ENCODE measurements at places on chromosomes 11 and 22.

- peak; percentile 75 for DNase-seq
Observed at GRCh38 chr11:44065841-44066731, at the start of gene ACCS. ACCS (plus strand) TSS chr11:44066270; CDS start chr11:44067628, 1,358 bp downstream.

DNA sequence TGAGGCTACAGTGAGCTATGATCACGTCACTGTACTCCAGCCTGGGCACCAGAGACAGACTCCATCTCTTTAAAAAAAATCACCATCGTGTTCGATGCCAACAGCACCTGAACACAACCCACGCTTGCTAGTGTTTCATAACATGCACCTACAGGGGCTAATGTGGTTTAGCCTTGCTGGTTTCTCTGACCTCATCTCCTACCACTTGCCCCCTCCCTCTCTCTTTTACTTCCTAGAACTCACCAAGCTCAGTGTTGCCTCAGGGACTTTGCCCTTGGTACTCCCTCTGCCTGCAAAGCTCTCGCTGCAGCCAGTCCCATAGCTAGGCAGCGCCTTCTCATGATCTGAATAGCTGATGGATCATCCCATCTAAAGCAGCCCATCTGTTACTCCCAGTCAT lies 99.8 kb downstream of the FBXO7 start:
- DNase-seq, result no peak

DNA sequence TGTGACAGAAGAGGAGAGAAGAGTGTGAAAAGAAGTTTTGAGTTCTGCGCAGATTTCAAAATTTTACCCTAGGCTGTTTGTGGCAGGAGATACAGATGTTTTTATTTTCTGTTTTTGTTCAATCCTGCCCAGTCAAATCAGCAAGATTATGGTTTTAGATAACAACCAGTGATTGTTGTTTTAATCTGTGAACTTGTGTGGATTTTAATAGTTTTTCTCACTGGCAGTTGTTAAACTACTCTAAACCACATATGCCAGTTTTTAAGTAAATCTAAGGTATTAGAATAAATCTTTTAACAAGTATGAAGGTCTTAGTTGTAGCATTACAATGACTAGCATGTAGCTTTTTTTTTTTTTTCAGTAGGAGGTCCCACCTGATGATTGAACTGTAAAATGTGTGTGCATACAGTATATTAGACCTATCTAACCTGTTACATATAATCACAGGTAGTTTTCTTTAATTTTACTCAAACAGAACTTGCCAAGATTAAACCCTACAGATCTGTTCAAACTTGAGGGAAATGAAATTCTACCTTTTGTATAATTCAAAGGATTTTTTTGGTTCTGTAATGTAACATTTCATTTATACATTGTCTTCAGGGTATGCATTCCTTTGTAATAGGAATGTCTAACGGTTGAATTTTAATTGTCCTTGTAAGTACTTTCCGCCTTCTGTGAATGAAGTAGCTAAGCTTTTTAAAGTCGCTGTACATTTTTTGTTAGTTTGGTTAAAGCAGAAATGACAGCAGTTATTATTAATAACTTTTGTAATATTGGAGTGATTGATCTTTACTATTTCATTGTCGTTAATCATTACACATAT lies 13.3 kb downstream of the ATXN10 start:
- DNase-seq, result no peak

DNA sequence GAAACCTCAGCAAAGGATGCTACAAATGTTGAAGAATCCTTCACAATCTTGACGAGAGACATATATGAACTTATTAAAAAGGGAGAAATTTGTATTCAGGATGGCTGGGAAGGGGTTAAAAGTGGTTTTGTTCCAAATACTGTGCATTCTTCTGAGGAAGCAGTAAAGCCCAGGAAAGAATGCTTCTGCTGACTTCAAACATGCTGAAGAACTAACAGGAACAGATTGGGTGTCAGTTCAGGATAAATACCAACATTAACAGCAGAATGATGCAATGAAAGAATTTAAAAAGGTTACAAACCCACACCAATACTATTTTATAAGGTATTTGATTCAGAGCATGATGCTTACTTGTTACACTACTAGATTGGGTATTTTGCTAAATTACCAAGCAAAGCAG lies 33.9 kb downstream of the RAB39A start:
- no peak for DNase-seq
